CD4-positive, alpha-beta T cell treated with Interleukin-6 for 4 hours (primary cell): ENCODE measurements at places on chromosomes 7 and 10.
A peak's percentile ranks its signal among the peaks of the same experiment; 100 is the strongest.

DNA sequence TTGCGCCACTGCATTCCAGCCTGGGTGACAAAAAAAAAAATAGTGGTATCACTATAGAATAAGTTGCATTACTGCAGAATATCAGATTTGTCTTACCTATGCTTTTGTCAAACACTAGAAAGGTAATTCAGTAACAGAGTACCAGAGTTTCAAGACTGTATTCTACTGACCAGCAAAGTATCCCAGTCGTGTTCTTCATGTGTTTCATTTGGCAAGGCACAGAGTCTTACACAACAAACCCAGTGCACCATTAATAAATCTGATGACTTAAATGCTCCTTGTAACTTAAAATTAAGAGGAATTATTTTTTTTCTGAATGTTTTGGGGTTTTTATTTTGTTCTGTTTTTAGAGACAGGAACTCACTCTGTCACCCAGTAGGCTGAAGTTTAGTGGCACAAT lies 34.4 kb upstream of the PBLD start:
- DNase-seq, result no peak

DNA sequence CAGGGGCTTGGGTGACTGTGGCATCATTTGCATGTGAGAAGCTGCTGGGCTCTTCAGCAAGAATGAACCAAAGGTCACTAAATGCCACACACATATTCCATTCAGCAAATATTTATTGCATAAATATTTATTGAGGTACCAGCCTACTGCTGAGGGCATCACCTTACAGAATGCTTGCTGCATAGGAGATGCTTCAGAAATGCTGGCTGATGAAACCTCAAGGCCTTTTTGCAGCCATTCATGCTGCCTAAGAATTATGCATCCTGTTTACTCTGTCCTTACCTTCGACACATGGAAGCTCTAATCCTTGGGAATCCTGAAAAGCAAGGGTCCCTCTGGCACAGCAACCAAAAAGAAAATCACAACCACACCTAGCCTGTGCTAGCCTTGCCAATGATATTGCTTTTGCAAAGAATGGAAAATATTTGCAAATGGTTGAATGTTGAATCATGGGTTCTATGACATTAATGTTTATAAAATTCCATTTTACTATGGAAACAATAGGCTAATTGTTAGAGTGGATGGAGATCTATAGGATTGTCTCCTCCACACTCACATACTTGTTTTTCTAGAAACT lies 79.6 kb downstream of the PCGF5 start:
- no peak for DNase-seq

- DNase-seq, result no peak
Observed at GRCh38 chr10:63205421-63205820, 72.3 kb downstream of the NRBF2 start.

DNA sequence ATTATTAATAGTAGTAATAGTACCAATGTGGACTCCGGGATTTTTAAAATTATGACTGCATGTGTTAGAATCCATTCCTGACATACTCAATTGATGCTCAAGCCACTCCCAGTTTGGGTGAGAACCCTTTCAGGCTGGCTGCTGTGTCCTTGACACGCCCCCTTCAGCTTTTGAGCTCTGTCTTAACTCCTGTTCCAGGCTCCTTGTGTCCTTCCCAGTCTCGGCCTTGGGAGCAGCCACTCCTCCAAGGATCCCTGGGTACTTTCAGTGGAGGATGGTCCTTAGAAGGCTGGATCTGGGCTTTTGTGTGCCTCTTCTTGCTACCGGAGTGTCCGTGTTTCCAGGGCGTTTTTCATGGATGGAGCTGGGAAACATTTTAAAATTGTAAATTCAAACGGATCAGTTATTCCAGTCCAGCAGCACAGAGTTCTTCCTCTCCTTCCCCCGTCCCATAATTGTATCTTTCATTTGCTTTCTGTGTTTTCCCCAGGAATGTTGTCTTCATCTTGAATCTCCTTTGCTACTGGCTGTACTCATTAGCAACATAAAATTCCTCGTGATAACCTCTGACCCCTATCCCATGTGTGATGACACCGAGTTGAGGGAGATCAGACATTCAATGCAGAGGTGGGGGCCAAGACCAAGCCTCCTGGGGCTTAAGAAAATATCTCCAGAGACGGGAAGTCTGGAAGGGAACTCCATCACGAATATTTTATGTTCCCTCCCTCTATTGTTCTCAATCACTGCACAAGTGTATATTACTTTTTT lies 40.0 kb upstream of the PFKFB3 start:
- no peak for DNase-seq

GRCh38 chr10:12681252-12681651 lies 320.3 kb downstream of the CCDC3 start:
- peak; percentile 11 for DNase-seq

DNA sequence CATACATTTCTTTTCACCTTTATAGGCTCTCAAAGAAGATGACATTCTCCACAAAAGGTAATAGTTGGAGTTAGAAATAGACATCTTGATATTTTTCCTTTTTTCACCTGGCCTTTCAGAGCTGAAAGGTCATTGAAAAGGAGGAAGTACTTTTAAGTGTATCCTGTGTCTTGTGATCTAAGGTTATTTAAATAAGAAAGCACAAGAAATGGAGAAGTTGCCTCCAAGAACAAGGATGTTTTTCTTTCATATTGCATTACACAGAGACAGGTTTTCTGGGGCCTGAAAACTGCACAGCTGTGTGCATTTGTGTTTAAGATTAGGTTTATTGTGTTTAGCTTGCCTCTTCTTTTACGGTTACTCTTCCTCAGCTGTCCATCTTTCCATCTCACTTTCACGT lies 103.4 kb upstream of the SEMA3D start:
- DNase-seq, result no peak

- DNase-seq, result peak; percentile 63
Observed at GRCh38 chr7:5699467-5700384, 81.7 kb downstream of the RNF216 start.
